Adrenal gland (tissue), 19 donors: ENCODE measurements at places on chromosomes 11 and 22. TPM values are rescaled to one million over a fixed set of nuclear protein-coding genes. Genes with fewer than 3 reads are reported as not detected.

SCUBE1 gene
- 11.2 TPM for total RNA-seq

GRCh38 chr22:47810505-47811500 is 1048.4 kb downstream of the TBC1D22A start:
- H3K36me3 ChIP-seq: no peaks in the 10 kb centered on the region
- no peaks in the 10 kb centered on the region for H3K4me1 ChIP-seq
- peaks cover 4% of the 10 kb centered on the region for H3K27me3 ChIP-seq
- H3K27ac ChIP-seq: no peak overlapping the region
- no peak overlapping the region for H3K4me3 ChIP-seq

DNA sequence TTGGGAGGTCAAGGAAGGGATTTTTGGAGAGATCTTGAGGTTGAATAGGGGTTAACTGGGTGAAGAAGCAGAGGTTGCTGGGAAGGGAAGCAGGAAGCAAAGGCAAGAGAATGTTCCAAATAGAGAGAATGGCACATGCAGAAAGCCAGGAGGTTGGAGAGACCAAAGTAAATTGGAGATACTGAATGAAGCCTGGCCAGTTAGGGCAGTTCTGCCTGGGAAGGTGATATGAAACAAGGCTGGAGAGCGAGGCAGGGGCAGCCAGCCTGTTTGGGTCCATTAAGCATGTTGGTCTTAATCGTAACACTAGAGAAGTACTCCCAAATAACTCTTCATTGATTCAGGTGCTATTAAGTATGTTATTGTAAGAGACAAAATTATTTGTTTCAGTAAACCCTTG is 48.2 kb downstream of the ZNF143 start:
- no peak for DNase-seq
- H3K4me3 ChIP-seq: no peak overlapping the region

- H3K36me3 ChIP-seq: no peaks in the 10 kb centered on the region
- no peak overlapping the region for H3K27ac ChIP-seq
- no peaks in the 10 kb centered on the region for H3K27me3 ChIP-seq
- no peak overlapping the region for H3K4me3 ChIP-seq
- no peak for DNase-seq
Measured at GRCh38 chr11:91810871-91811270, 413.7 kb upstream of the FAT3 start.

KIAA1671 gene
- total RNA-seq: 8.7 TPM

- no peaks in the 10 kb centered on the region for H3K4me1 ChIP-seq
- DNase-seq: no peak
- H3K36me3 ChIP-seq: no peaks in the 10 kb centered on the region
- H3K27ac ChIP-seq: peak overlapping the region; percentile 37
- no peaks in the 10 kb centered on the region for H3K27me3 ChIP-seq
Measured at GRCh38 chr11:95450547-95451123, 219.6 kb upstream of the SESN3 start.

GRCh38 chr11:70455354-70455753 is 57.0 kb downstream of the CTTN start:
- no peak for DNase-seq
- H3K4me3 ChIP-seq: no peak overlapping the region
- H3K27me3 ChIP-seq: no peaks in the 10 kb centered on the region
- no peaks in the 10 kb centered on the region for H3K36me3 ChIP-seq
- no peaks in the 10 kb centered on the region for H3K4me1 ChIP-seq
- no peak overlapping the region for H3K27ac ChIP-seq

GRCh38 chr22:21761086-21761485 is 25.5 kb upstream of the YPEL1 start:
- H3K27me3 ChIP-seq: no peaks in the 10 kb centered on the region
- H3K4me1 ChIP-seq: peaks cover under 1% of the 10 kb centered on the region
- DNase-seq: no peak
- H3K36me3 ChIP-seq: no peaks in the 10 kb centered on the region

DNA sequence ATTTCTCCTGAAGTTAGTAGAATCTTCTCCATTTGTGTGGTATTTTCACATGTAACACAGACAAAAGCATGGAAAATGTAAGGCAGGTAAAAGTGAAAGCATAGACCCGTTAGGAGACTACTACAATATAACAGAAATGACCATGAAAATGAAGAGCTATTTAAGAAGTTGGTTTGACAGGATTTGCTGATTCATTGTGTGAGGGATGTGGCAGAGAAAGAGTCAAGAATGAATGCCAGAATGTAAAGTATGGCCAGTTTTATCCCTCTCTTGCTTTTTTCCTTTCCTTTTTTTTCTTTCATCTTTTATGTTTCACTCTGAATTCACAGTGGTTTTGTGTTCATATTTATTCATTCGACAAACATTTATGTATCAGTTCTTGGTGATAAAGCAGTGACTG is 115.9 kb downstream of the ARFGAP2 start:
- peaks cover 19% of the 10 kb centered on the region for H3K4me1 ChIP-seq
- no peak overlapping the region for H3K4me3 ChIP-seq
- no peaks in the 10 kb centered on the region for H3K27me3 ChIP-seq
- no peaks in the 10 kb centered on the region for H3K36me3 ChIP-seq

DNA sequence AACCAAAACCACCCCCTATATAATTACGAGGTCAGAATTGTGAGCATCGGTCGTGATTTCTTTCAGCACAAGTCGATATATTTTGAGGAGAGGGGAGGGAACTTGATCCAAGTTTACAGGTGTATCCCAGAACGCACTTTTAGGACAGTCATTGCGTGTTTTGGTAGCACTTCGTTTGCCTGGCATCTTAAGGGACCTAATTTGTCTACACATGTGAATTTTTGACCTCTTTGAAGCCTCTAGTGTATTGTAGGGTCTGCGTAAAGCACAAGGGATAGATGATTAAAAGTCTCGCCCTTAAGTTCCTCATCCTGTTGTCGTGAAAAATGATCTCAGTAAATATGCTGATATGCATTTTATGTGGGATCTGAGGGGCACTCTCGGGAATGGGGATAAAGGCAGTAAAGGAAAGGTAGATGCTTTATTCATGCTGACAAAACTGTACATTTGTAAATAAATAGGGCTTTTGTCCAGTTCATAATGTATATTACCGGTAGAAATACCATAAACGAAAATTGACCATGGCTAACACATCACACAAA is 632 bp upstream of the CCDC34 start:
- H3K36me3 ChIP-seq: peaks cover 6% of the 10 kb centered on the region
- H3K4me3 ChIP-seq: peak overlapping the region; percentile 4
- DNase-seq: no peak
- H3K4me1 ChIP-seq: no peaks in the 10 kb centered on the region

- H3K4me1 ChIP-seq: no peaks in the 10 kb centered on the region
- no peak for DNase-seq
- H3K27me3 ChIP-seq: peaks cover 6% of the 10 kb centered on the region
- H3K4me3 ChIP-seq: no peak overlapping the region
- no peak overlapping the region for H3K27ac ChIP-seq
Measured at GRCh38 chr11:45133878-45134277, 12.6 kb upstream of the PRDM11 start.

ALDH3B1 gene
- total RNA-seq: 65.9 TPM

DNA sequence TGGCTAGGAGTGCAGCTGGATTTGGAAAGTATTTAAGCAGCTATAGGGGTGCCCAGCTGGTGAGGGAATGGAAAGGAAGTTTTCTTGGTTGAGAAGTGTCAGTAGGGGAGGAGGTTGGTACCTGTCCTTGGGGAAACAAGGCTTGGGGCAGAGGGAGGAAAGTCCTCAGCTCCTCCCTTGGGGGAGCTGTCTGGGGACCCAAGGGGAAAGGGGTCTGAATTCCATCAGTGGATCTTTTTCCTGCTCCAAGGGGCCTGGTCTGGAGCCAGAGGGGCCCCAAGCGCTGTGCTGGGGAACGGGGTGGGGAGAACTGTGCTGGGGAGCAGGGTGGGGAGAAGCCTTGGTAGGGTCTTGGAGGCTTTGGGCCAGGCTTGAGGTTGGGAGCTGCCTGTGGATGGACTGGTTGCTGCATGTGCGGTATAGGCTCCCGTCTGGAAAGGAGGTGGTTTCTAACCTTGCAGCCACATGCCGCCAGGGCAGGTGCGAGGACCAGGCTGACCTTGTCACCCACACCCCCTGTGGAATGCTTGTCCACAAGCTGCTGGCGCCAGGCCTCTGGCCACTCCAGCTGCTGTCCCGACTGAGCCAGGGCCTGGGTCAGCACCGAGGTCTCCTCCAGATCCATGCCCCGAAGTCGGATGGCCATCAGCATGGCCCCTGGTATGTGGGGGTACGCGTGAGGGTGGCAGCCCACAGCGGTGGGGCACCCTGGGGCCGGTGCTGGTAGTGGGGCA is 963 bp downstream of the TYMP start:
- peak; percentile 29 for DNase-seq
- H3K36me3 ChIP-seq: no peaks in the 10 kb centered on the region
- H3K27me3 ChIP-seq: no peaks in the 10 kb centered on the region
- H3K4me3 ChIP-seq: no peak overlapping the region
- H3K4me1 ChIP-seq: peaks cover 42% of the 10 kb centered on the region

CSKMT gene
- total RNA-seq: 4.8 TPM

DNA sequence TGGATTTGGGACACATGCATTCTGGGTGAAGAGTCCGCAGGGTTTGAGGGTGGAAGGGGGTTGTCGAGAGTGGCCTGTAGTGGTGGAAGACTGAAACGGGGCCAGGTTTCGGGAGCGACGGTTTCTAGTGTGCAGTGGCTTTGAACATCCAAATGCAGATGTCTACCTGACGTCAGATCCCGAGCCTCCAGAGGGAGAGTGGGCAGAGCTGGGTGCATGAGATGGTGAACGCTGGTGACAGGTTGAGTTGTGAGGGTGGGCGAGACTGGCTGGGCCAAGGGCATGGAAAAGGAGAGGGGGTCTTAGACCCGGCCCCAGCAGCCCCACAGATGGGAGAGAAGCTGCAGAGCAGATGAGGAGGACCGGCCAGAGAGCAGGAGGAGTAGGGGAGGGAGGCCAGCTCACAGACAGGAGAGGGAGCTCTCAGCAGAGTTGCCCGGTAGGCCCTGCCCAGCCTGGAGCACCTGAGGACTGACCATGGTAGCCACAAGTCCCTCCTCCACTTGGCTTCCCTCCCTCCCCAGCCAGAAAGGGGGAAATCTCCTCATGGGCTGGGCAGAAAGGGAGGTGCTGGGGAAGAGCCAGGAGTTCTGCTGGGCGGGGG is 14.2 kb downstream of the KCNJ4 start:
- no peak overlapping the region for H3K27ac ChIP-seq
- no peaks in the 10 kb centered on the region for H3K4me1 ChIP-seq
- no peak for DNase-seq

- peak overlapping the region; percentile 84 for H3K4me3 ChIP-seq
- H3K27ac ChIP-seq: peak overlapping the region; percentile 98
- no peak for DNase-seq
- H3K27me3 ChIP-seq: no peaks in the 10 kb centered on the region
- no peaks in the 10 kb centered on the region for H3K36me3 ChIP-seq
Measured at GRCh38 chr11:119085437-119085847, 761 bp downstream of the HMBS start.

DNA sequence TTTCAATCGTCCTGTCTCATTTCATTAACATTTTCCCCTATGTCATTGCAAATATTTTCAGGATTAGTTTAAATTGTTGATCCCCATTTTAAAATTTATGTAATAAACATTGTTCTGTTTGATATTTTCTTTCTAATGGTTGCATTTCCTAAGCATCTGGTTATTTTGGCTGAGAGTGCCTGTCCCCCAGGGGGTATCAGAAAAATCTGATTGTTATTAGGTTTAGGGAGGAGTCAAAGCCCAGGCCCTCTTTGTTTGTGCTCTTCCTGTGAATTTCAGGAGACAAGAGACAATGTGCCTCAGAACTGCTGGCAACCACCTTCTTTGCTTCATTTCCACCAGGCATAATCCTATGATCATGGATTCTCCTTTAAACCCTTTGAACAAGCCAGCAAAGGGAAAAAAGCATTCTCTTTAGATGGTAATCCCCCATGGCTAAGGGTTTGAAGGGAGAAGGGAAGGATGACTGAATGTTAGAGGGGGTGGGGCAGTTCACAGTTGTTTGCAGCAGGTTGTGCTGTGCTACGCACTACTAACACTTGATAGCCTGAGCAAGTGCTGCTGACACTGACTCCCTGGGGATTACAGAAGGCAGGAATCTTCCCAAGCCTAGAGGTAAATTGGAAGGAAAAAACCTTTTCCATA is 462.4 kb upstream of the LRRC4C start:
- no peak overlapping the region for H3K4me3 ChIP-seq
- H3K27ac ChIP-seq: no peak overlapping the region
- H3K27me3 ChIP-seq: no peaks in the 10 kb centered on the region

DNA sequence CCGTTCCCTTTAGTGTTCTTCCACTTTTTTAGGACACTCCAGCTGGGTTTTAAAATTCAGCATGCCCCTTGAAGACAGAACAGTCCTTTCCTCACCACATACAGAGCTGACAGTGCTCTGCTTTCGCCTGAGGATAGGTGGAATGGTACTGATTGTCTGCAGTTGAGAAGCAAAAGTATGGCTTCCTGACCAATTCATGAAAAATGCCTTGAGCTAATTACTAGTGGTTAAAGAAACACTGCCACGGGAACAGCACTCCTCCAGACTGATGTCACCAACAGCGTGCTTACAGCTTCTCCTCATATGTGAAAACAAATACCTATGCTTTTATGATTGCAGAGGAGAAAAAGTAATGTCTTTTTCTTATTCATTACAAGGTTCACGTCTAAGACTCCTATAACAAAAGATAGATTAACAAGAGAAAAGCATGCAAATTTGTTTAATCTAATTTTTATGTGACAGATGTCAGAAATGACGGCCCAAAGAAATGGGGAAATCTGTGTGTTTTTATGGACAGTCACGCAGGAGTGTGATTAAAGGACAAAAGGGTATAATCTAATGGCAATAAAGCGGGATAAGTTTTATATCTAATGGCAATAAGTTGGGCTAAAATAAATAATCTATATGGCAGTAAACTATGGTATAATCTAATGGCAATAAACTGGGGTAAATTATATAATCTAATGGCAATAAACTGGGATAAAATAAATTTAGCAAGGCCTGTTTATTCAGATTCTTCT is 123.4 kb upstream of the ARHGAP42 start:
- H3K4me3 ChIP-seq: no peak overlapping the region
- H3K36me3 ChIP-seq: no peaks in the 10 kb centered on the region
- no peaks in the 10 kb centered on the region for H3K27me3 ChIP-seq
- H3K27ac ChIP-seq: no peak overlapping the region
- DNase-seq: no peak

DNA sequence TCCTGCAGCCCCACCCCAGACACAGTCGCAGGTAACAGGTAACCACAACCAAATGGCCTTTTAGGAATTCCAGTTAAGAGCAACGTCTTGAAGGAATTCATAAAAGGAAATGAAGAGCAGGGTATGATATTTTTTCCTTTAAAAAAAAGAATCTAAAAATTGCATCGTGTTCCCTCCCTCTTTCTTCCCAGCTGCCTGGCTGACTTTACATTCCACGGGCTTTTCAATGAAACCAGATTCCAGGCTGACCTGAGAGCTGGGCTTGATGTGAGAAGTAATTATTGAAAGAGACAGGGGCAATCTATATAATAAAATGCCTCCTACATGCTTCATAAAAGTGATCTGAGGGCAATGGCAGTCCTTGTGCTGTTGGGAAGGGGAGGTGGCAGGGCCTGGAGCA is 57.3 kb upstream of the EIF3D start:
- no peak overlapping the region for H3K27ac ChIP-seq
- no peaks in the 10 kb centered on the region for H3K36me3 ChIP-seq
- H3K4me3 ChIP-seq: no peak overlapping the region
- H3K4me1 ChIP-seq: no peaks in the 10 kb centered on the region
- DNase-seq: no peak

GRCh38 chr22:22709719-22710445 is 65.5 kb downstream of the GGTLC2 start:
- H3K4me1 ChIP-seq: no peaks in the 10 kb centered on the region
- no peak overlapping the region for H3K27ac ChIP-seq
- no peak overlapping the region for H3K4me3 ChIP-seq
- no peaks in the 10 kb centered on the region for H3K27me3 ChIP-seq
- DNase-seq: no peak

ARHGEF17 gene
- total RNA-seq: 29.8 TPM
